M059J (cell line): ENCODE measurements at places on chromosomes 5 and 9. TPM values are rescaled to one million over a fixed set of nuclear protein-coding genes. Genes with fewer than 3 reads are reported as not detected.

DNA sequence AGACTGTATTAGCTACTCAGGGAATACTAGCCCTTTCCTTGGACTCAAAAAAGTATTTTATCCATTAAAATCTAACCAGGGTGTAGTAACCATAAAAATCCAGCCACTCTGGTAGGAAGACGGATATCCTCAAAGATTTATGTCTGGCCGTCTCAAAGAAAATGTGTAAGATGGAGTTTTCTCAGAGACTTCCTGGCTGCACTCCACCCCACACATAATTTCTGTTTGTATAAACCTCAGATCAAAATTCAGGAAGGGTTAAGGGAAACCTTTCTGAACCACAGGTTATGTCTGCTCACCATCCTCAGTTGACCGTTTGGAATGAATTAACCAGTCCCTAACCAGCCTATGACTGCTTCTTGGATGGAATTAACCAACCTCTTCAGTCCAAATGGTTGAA, 13.8 kb upstream of the SMIM23 start:
- DNase-seq: no peak

- DNase-seq: no peak
Measured at GRCh38 chr5:139650031-139650688, 2.0 kb downstream of the CXXC5 start.

DNA sequence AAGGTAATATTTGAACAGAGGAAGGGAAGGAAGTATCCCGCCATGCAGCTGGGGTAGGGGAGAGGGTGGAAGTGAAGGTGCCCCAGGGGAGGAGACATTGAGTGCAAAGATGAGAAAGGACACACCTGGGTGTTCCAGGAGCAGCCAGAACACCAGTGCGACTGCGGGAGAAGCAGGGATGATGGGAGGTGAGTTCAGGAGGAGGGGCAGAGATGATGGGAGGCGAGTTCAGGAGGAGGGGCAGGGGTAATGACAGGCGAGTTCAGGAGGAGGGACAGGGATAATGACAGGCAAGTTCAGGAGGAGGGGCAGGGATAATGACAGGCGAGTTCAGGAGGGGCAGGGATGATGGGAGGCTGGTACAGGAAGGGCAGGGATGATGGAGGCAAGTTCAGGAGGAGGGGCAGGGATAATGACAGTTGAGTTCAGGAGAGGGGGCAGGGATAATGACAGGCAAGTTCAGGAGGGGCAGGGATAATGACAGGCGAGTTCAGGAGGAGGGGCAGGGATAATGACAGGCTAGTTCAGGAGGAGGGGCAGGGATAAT, 17.2 kb upstream of the SPOCK1 start:
- DNase-seq: no peak

- no peak for DNase-seq
Measured at GRCh38 chr5:170619869-170620268, 116.0 kb downstream of the KCNIP1 start.

The PCDHGB7 gene
- total RNA-seq: 7.1 and 7.7 TPM in 2 replicates

The OTULINL gene
- 13.3 and 24.7 TPM in 2 replicates for total RNA-seq

The IFNK gene
- not detected in 2 replicates for total RNA-seq

The BSPRY gene
- total RNA-seq: not detected in 2 replicates

The IL17B gene
- not detected in 2 replicates for total RNA-seq
